ENCODE measurements at places on chromosomes 1 and 21.

DNA sequence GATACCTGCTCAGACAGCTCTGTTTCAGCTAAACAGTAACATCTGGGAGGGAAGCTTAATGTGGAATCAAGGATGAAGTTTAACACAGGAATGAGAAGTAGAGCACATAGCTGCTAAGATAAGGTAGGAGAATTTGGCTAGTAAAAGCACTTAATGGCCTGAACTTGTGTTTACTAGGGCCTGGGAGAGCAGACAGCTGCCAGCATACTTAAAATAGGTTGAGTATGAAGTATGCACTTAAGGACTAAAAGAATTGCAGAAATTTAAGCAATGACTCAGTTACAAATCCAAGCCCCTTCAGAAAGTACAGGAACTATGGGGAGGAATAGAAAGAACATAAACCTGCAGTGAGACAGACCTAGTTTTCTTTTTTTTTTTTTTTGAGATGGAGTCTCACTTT is 53.0 kb downstream of the BACH1 start:
- no peak for DNase-seq

GRCh38 chr1:207970329-207971233 is 59.7 kb upstream of the CD34 start:
- no peak for DNase-seq

DNA sequence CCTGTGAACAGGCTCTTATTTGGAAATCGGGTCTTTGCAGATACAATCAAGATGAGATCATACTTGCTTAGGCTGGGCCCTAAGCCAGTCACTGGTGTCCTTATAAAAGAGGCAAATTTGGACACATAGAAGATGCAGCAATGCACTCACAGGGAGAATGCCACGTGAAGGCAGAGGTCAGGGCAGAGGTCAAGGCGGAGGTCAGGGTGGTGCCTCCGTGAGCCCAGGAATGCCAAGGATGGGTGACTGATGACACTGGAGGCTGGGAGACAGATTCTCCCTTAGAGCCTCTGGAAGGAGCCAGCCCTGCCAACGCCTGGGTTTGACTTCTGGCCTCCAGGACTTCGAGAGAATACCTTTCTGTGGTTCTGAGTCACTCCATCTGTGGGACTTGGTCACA is 22.8 kb upstream of the C1orf174 start:
- DNase-seq = no peak

DNA sequence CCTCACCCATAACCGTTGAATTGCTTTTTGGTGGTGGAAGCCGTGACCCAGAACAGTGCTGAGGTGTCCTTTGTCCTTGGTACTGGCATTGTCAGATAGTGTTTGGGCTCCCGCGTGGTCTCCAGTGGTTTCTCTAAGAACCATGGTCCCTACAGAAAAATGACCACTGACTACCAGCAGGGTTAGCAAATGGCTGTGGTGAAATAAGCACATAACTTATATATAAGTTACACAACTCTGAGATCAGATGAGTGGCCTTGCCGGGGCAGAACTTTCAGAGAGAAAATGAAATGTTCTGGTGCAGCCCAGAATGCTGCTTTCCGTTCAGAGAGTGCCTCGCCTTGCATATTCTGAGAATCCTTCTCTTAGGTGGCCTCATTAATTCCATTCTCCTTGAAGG is 5.0 kb downstream of the SLC37A1 start:
- DNase-seq = no peak

DNA sequence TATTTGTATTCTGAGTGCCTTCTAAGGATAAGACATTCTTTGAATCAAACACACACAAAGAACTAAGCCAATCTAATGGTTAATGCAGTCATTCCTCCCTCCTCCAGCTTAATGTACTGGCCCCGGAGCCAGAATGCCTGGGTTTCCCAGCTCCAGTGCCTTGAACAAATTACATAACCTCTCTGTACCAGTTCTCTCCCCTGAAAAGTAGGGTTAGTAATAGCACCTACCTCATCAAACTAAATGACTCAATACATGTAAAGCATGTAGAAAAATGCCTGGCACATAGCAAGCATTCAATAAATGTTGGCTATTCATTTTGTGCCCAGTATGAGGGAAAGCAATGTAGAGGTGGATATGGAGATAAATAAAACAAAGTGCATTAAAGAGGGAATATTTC is 14.0 kb downstream of the C1orf52 start:
- no peak for DNase-seq

DNA sequence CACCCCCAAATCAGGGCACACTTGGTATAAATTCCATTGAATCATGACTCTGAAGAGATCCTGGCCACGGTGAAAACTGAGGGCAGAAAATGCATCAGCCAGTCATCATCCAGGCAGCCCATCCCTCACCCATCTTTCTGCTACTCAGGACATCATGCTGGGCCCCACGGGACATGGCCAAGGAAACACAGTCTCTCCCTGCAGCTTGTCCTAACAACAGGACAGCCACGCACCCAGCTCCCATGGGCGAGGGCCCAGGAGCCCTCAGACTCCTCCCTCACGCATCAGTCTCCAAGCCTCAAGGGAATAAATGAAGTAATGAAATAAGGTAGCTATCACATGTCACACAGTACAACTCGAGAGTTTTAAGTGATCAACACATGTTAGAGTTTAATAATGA is 37.8 kb downstream of the ELK4 start:
- DNase-seq = no peak

DNA sequence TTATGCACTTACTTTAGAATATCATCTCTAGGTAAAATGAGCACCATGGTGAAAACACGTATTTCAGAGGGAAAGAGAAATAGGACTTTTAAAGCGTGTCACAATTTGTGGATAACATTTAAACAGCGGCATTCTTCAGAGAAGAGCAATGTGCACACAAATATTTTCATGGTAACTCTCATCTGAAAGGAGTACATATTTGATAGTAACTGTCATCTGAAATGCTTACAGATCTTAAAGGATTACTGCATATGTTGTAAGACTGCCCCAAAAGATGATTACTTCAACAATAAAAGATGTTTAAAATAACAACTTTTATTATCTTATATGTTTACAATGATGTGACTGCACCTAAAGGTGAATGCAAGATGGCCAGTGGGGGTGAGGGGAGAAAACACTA is 408.8 kb downstream of the PLA2G4A start:
- no peak for DNase-seq

DNA sequence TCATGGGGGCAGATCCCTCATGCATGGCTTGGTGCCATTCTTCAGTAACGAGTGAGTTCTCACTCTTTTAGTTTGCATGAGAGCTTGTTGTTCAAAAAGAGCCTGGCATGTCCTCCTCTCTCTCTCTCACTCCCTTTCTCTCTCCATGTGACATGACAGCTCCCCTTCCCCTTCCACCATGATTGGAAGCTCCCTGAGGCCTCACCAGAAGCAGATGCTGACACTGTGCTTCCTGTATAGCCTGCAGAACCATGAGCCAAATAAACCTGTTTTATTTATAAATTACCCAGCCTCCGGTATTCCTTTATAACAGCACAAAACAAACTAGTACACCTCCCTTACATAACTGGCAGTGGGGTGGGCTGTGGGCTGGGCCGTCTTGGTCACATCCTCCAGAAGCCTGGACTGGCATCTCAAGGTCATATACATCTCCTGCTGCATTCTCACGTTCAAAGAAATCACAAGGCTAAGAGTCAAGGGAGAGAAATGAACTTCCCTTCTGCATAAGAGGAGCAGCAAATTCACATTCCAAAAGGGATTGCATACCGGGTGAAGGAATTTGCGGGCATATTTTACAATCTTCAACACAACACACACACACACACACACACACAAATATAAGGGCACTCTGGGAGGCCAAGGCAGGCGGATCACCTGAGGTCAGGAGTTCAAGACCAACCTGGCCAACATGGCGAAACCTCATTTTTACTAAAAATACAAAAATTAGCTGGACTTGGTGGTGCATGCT is 2.3 kb upstream of the CCSAP start:
- DNase-seq = no peak

DNA sequence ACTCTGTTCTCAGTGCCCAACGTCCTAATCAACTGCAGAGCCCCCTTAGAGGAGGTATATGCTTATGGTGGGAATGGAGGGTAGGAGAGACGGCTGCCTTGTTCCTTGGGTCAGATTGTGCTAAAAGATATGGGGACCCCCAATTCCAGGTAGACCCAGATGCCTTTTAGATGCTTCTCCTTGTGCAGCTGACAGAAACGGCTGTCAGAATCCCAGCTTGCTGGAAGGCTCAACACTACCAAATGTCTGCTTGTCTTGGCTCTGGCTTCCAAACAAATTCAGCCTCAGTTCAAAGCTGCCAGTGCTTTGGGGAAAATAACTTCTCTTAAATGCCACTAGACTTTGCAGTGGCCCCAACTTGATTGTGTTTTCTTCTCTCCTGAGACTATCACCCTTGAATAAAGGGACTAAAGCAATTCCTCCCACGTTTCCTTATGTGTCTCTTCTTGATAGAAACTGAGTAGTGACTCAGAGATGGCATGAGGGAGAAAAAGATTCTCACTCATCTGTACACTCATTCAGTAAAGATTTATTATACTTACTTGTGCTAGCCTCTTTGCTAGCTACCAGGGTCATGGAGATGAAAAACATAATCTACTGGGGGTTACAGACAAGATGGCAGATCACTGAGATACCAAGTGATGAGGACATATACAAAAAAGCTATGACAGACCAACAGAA is 3.4 kb upstream of the RNF19B start:
- DNase-seq = no peak

DNA sequence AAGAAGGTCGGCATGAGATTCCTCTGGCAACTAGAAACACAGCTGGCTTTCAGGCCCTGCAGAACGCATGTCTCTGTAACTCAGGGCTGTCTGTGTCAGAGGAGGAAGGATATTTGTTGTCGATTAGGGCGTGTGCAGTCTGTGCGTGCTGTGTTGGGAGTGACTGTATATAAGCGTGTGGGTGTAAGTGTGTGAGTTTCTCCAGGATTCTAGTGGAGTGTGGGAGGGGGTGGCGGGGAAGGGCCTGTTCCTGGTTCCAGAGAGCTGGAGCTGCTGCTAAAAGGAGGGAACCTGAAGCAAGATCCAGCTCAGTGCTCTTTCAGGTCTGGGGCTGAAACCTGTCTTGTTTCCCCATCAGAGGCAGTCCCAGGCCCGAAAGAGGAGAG is 74.3 kb downstream of the SLC16A1 start:
- DNase-seq = no peak

GRCh38 chr1:165631342-165632151 is 513 bp downstream of the MGST3 start:
- no peak for DNase-seq

DNA sequence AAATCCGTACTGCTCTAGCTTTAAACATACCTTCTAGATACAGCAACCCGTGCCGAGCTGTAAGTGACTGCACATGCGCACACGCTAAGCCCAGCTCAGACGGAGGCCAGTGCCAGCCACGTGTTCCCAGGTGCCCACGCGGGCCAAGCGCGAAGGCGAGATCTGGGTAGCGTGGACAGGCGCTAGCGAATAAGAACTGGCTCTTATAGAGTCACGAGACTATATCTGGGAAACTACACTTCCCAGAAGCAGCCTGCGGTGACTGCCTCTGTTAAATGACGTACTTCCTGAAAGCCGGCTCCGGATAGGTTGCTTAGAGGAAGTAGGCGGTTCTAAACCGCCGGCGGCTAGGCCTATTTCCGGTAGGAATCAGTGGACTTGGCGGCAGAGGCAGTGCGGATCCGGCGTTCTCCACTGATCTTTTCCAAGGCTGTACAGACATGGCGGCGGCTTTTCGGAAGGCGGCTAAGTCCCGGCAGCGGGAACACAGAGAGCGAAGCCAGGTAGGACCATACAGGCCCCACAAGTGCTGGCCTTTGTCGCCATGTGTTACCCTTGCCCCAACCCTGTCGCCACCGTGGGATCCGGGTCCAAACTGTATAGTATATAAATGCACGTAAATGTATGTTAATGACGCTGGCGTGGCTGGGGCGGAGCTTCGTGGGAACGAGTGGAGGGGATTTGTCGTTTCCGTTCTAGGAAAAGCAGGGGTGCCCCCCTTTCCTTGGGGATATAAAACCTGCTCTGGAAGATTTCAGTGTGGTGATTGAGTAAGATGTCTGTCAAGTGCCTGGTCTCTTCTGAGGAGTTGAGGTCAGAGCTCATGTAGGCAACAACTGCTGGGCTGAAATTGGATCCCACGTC is at the start of gene UTP11:
UTP11 (plus strand) TSS at position 372 of the 864 bp plus-strand sequence; CDS start at position 441, 69 bp downstream.
- peak; percentile 99 for DNase-seq

DNA sequence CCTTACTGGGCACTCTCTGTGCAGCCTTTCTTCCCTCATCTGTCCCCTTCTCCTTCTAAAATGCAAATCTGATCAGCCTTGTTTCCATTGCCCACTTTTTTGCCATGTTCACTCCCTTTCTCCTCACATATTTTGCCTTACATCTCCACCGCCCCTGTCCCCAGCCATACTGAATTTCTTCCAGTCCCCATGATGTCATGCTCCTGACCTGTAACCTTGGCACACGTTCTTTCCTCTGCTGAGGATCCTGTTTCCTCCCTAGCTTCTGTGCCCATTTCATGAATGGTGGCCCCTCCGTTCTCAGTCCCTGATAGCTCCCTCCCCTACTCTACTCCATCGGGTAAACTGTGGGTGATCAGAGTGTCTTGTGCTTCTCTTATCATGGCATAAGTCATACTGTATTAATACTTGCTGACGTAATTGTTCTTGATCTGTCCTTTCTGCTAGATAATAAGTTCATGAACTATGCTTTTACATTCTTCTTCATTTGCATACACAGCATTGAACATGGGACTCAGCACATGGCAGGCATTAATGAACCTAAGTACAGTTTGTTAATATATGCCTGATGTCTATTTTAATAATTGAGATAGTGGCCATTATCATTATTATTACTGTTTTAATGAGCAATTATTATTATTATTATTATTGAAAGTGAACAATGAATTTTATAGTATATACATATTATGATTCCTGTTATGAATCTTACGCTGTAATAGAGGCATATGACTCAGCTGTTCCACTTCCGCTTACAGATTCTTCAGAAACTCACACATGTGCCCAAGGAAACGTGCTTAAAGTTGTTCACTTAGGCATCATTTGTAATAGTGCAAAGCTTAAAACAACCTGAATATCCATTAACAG is 28.5 kb downstream of the MAP3K21 start:
- DNase-seq = no peak

GRCh38 chr1:184970691-184971161 is 3.6 kb downstream of the NIBAN1 start:
- no peak for DNase-seq

DNA sequence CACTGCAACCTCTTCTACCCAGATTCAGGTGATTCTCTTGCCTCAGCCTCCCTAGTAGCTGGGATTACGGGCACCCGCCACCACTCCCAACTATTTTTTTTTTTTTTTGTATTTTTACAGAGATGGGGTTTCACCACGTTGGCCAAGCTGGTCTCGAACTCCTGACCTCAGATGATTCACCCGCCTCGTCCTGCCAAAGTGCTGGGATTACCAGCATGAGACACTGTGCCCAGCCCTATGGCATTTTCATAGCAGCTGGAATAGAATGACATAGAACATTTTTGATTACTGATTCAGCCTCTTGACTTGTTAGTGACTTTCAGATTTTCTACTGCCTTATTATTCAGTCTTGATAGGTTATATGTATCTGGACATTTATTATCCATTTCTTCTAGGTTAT is 1046.2 kb downstream of the AMY1C start:
- DNase-seq = no peak

DNA sequence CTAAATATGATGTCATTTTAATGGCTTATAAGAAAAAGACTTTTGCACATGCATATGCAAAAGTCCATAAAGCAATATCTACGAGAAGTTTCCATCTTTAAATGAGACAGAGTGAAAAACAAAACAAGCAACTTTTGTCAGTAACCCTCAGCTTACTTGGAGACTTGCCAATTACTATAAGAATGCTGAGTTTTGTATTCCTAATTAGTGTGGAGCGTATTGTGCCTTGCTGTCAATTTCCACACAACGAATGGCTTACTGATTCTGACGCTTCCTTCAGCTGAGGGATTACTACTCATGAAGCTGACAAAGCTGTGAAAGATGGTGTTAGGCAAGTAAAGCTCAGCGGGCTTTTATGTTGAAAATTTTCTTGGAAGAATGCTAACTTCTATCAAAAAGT is 440.4 kb upstream of the ADAMTS5 start:
- DNase-seq = no peak
